Glomerular endothelial cell (primary cell): ENCODE measurements at places on chromosomes 7 and 10. TPM values are rescaled to one million over a fixed set of nuclear protein-coding genes. Genes with fewer than 3 reads are reported as not detected.

The CYP26C1 gene
- total RNA-seq, result 0.05 and 1.1 TPM in 2 replicates

The EPO gene
- not detected in 2 replicates for total RNA-seq

The PRPS1L1 gene
- not detected in 2 replicates for total RNA-seq

The UCN3 gene
- total RNA-seq, result not detected in 2 replicates

The TPST1 gene
- total RNA-seq, result 10.2 and 20.7 TPM in 2 replicates

The BTAF1 gene
- 16.7 and 24.0 TPM in 2 replicates for total RNA-seq

The PNLIP gene
- not detected in 2 replicates for total RNA-seq

The GRM3 gene
- total RNA-seq, result not detected in 2 replicates

The HMX2 gene
- not detected in 2 replicates for total RNA-seq

The ADCYAP1R1 gene
- total RNA-seq, result not detected in 2 replicates

The MORN4 gene
- 3.9 and 9.7 TPM in 2 replicates for total RNA-seq

The WASHC2C gene
- total RNA-seq, result 44.1 and 49.2 TPM in 2 replicates

The A1CF gene
- not detected in 2 replicates for total RNA-seq

The SUPV3L1 gene
- total RNA-seq, result 19.8 and 23.7 TPM in 2 replicates

The ARHGAP22 gene
- 64.5 and 65.8 TPM in 2 replicates for total RNA-seq

The GOLGA7B gene
- total RNA-seq, result not detected in 2 replicates

The FAM131B gene
- 0.53 and 1.6 TPM in 2 replicates for total RNA-seq

The MYOF gene
- 260 and 369 TPM in 2 replicates for total RNA-seq

The DOCK4 gene
- total RNA-seq, result 112 and 150 TPM in 2 replicates

The ZNF485 gene
- total RNA-seq, result 0.76 and 1.2 TPM in 2 replicates

The EPHB4 gene
- total RNA-seq, result 157 and 191 TPM in 2 replicates

The TMEM106B gene
- 42.5 and 44.9 TPM in 2 replicates for total RNA-seq

The FXYD4 gene
- total RNA-seq, result not detected in 2 replicates

The LRRC17 gene
- total RNA-seq, result 34.6 and 71.4 TPM in 2 replicates

The DLX6 gene
- not detected in 2 replicates for total RNA-seq

The ABCC2 gene
- total RNA-seq, result 0.10 and 0.70 TPM in 2 replicates

The ZNF487 gene
- 2.0 and 3.3 TPM in 2 replicates for total RNA-seq

The C7orf33 gene
- total RNA-seq, result not detected in 2 replicates

The LEP gene
- not detected in 2 replicates for total RNA-seq

The CNTNAP2 gene
- under 0.01 and 0.97 TPM in 2 replicates for total RNA-seq

The CRTAC1 gene
- 0.92 and 1.6 TPM in 2 replicates for total RNA-seq

The GDF10 gene
- not detected in 2 replicates for total RNA-seq

The COMMD3 gene
- 44.6 and 46.3 TPM in 2 replicates for total RNA-seq

The GCK gene
- total RNA-seq, result 0.41 TPM in 1 of 2 replicates, not detected in the other

The SFRP4 gene
- 0.39 TPM in 1 of 2 replicates, not detected in the other for total RNA-seq

The CDHR3 gene
- total RNA-seq, result 2.0 and 4.5 TPM in 2 replicates

The HOXA1 gene
- 2.5 and 5.5 TPM in 2 replicates for total RNA-seq

The SPAM1 gene
- not detected in 2 replicates for total RNA-seq

The FOXP2 gene
- total RNA-seq, result 0.68 and 3.5 TPM in 2 replicates

The ZCCHC24 gene
- 9.4 and 15.8 TPM in 2 replicates for total RNA-seq

The MYL7 gene
- total RNA-seq, result not detected in 2 replicates

The ADIRF gene
- total RNA-seq, result 17.5 and 40.6 TPM in 2 replicates

The GNAI1 gene
- total RNA-seq, result 20.0 and 26.7 TPM in 2 replicates

The CACNA2D1 gene
- total RNA-seq, result 18.8 and 26.2 TPM in 2 replicates

The ASIC3 gene
- total RNA-seq, result 0.15 and 1.6 TPM in 2 replicates

The ZNF425 gene
- 1.4 and 1.6 TPM in 2 replicates for total RNA-seq
